Sciatic nerve (tissue), 2 donors: ENCODE measurements at places on chromosomes 1 and 21. TPM values are rescaled to one million over a fixed set of nuclear protein-coding genes. Genes with fewer than 3 reads are reported as not detected.

Gene NPPA
- 0.45 TPM for total RNA-seq

Gene TENT5C
- 37.0 TPM for total RNA-seq

Gene PGLYRP4
- not detected for total RNA-seq

Gene TAGLN2
- total RNA-seq, result 184 TPM

Gene NEGR1
- 85.5 TPM for total RNA-seq

Gene CLDN14
- 1.2 TPM for total RNA-seq

Gene NCF2
- 29.6 TPM for total RNA-seq

Gene SMCP
- not detected for total RNA-seq

Gene TIE1
- 58.0 TPM for total RNA-seq

Gene KCND3
- 7.5 TPM for total RNA-seq

Gene LRRC53
- total RNA-seq, result not detected

Gene FLG
- total RNA-seq, result 0.04 TPM

Gene SLC22A15
- total RNA-seq, result 3.5 TPM

Gene LRIG2
- total RNA-seq, result 24.6 TPM

Gene RIPK4
- 0.09 TPM for total RNA-seq

Gene ZNF648
- 0.53 TPM for total RNA-seq

Gene RHD
- total RNA-seq, result 0.27 TPM

Gene TUT4
- total RNA-seq, result 87.3 TPM

Gene HCRTR1
- 0.31 TPM for total RNA-seq

Gene BSND
- total RNA-seq, result not detected

Gene C8B
- total RNA-seq, result not detected

Gene SMPDL3B
- 0.27 TPM for total RNA-seq
